NCI-H2081 treated with DMSO at 0.1 percent for 48 hours (cell line): ENCODE measurements at places on chromosomes 16 and 17.

DNA sequence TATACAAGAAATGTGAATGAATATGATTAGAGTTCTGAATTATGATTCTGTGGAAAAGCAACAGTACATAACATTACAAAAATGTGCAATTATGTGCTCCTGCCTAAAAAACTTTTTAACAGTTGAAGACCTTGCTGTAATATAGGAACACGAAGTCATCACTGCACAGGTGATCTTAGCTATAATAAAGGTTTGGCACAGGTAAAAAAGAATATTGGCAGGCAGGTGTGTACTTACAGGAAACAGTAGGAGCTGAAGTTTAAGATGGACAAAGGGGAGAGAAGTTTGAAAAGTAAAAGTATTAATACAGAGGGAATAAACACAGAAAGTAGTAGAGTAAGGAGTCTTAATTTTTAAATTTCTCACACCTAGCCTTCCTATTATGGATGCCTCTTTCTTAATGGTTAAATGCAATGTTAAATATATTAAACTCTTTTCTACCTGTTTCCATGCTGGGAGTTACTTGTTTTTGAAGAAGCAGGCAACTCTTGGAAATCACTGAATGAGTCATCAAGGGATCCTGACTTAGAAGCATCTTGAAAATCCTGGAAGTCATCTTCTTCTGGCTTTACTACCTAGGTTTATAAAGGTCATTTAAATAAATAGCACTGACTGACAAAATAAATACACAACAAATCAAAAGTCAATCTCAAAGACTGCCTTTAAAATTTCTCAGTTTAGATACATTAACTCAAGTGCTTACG is 40.7 kb downstream of the SYNRG start:
- DNase-seq, result no peak

GRCh38 chr17:72839131-72839725 is 253.3 kb downstream of the SLC39A11 start:
- DNase-seq, result no peak

- DNase-seq, result no peak
Observed at GRCh38 chr16:9393591-9393990, 302.1 kb downstream of the HAPSTR1 start.

DNA sequence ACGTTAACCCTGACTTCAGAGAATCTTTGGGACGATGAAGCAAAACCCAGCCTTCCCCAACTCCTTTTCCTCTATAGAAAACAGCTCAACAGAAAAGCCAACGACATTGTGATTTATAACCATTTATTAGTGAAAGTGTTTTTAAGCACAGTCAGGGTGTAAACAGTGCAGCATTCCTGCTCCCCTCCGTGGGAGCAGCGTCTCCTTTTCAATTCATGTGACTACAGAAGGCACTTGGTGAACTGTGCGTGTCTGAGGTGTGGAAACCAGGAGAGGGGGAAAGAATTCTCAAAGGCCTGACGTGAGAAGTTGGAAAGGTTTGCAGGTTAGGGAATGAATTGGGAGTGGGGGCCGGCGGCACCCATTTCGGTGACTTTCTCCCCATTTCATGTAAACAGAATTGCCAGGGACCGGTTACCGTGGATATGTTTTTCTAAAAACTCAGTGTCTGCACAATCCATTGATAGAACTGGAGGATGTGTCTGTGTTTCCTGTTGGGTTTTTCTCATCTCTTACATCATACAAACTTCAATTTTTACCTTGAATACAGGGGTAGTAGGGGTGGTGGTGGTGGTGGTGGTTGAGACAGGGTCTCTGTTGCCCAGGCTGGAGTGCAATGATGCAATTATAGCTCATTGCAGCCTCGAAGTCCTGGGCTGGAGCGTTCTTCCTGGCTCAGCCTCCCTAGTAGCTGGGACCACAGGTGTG is 53.1 kb downstream of the NDE1 start:
- no peak for DNase-seq

GRCh38 chr16:27293343-27293742 is 20.4 kb upstream of the IL4R start:
- no peak for DNase-seq

- no peak for DNase-seq
Observed at GRCh38 chr17:69516911-69517310, 102.4 kb downstream of the MAP2K6 start.

GRCh38 chr16:87368029-87368770 is 15.4 kb downstream of the FBXO31 start:
- no peak for DNase-seq

DNA sequence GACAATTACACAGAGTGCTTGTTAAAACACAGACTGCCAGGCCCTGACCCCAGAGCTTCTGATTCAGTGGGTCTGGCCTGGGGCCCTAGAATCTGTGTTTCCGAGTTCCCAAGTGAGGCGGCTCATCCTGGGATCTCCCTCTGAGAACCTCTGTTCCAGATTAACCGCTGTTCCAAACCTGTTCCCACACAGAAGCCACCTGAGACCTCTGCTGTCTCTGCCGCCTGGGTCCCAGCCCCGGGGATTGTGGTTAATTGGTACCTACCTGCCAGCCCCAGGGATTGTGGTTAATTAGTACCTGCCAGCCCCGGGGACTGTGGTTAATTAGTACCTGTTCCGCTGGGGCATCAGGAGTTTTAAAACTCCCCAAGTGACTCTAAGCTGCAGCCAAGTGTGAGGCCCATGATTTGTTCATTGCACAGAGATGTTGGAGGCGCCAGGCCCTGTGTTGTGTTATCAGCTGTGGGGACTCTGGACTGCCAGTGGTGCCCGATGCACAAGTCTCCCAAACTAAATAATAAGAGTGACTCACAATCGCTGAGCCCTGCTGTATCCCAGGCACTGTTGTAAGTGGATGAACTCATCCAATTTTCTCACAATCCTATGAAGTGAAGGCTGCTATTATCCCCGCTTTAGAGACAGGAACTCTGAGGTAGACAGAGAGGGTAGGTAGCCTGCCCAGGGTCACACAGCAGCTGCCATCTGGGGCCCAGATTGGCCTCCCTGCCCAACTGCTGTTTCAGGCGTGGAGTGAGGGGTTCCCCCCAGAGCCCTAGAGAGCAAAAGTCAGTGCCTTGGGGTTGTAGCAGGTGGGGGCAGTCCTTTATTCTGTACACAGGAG is 219.7 kb downstream of the IRF8 start:
- no peak for DNase-seq

- no peak for DNase-seq
Observed at GRCh38 chr16:89863741-89864526, 9.5 kb upstream of the TCF25 start.

GRCh38 chr17:8163978-8164814 is 1.4 kb upstream of the VAMP2 start:
- no peak for DNase-seq

GRCh38 chr16:2512735-2513404 is 882 bp upstream of the ATP6V0C start:
- no peak for DNase-seq

- DNase-seq, result no peak
Observed at GRCh38 chr16:86531191-86531545, 20.8 kb downstream of the FOXF1 start.

DNA sequence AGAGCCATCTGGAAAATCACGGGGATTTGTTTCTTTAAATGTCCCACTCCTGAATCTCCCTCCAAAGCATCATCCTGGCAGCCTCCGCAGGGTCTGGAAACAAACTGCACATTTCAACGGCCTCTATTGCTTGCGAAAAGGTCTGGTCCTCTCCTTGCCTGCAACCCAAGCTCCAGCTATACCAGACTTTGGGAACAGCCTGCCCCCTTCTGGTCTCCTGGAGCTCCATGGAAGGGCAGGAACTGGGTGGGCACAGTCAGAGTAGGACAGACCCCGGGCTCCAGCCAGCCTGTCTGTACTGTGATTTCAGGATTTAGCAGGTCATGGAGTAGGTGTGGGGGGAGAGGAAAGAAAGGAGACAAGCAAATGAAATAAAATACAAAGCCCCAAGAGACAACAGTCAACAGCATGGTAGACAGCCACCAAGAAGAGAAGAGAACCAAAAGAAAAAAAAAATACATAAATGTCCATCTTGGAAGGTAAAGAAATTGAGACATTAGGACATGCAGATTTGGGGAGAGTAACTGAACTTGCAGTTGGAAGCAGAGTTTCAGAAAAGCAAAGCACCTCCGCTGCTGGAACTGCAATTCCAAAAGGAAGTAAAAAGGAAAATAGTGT is 2.7 kb downstream of the XYLT1 start:
- no peak for DNase-seq

DNA sequence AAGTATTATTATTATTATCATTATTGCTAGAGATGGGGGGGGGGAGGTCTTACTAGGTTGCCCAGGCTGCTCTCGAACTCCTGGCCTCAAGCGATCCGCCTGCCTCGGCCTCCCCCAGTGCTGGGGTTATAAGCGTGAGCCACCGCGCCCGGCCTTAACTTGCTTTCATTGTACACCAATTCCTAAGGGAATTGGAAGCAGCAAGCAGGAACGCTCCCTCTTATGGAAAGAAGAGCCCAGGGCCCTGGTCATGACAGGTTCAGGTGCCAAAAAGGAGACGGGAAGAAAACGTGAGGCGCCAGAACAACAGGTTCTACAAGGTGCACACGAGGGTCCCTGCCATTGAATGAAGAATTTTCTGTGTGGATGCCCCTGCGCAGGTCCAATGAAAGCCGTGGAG is 540 bp upstream of the RPL38 start:
- no peak for DNase-seq

- DNase-seq, result no peak
Observed at GRCh38 chr17:65362826-65363225, 198.6 kb downstream of the AXIN2 start.

GRCh38 chr17:63819585-63820537 is 7.4 kb upstream of the PSMC5 start:
- no peak for DNase-seq

DNA sequence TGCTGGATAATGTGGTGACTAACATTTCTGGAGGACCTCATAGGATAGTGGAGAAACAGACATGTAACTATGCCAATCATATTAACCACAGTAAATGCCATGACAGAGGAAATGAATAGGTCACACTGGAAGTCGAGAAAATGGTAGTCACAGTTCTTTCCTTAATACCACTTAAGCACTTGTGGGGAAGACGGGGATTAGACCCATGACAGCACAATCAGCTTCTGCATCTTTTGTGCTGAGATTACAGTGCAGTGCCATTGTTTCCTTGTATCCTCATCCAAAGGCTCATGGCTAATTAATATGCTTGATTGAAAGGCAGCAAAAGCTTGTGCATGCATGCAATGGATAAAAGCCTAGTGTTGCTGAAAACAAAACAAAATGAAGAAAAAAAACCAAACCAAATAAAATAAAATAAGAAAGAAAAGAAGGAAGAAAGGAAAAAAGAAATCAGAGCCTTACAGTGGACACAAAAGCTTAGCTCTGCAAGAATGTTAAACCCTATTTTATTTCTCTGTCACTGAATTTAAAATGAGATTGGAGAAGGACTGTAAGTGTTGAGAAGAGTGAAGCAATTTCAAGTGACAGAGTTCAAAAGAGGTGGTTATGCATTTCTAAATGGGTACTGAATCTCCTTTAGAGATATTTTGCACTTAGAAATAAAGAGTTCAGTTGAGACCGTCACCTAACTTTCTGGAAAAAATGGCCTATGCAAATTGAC is 1011.9 kb downstream of the CDH8 start:
- DNase-seq, result no peak

DNA sequence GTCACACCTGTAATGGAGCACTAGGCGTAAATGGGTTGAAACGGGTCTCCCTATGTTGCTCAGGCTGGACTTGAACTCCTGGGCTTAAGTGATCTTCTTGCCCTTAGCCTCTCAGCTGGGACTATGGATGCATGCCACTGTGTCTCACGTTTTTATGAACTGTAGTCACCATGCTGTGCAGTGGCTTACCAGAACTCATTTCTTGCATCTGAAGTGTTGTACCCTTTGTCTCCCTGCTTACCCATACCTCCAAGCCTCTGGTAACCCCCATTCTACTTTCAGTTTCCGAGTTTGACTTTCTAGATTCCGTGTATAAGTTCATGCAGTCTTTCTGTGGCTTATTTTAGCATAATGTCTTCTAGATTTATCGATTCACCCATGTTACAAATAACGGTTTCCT is 7.7 kb downstream of the PYCARD start:
- DNase-seq, result no peak

- DNase-seq, result no peak
Observed at GRCh38 chr16:17273142-17273561, 197.6 kb downstream of the XYLT1 start.

DNA sequence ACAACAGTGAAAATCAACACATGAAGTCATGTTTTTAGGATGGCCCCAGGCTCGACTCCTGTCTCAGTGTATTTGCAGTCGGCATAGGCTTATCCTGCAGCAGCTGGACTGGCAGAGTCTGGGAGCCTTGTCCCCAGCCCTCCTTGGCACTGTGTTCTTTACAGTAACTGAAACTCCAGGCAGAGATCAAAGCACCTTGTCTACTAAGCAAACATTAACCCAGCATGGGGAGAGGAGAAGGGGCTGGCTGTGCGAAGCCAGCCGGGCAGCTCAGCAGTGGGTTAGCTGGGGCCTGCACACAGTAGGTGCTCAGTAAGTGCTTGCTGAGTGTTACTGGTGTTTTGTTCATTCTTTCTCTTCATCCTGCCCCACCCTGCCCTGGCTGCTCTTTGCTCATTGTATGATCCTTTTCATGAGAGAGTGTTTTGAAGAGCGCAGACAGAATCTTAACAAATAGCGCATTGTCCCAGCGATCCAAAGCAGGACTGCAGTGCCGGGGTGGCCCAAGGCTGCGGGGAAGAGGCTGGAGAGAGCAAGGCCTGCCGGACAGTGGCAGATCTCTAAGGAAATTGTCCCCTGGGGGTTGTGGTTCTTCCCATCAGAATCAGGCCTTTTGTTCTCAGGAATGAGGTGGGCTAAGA is 23.5 kb upstream of the ITGB4 start:
- DNase-seq, result no peak

DNA sequence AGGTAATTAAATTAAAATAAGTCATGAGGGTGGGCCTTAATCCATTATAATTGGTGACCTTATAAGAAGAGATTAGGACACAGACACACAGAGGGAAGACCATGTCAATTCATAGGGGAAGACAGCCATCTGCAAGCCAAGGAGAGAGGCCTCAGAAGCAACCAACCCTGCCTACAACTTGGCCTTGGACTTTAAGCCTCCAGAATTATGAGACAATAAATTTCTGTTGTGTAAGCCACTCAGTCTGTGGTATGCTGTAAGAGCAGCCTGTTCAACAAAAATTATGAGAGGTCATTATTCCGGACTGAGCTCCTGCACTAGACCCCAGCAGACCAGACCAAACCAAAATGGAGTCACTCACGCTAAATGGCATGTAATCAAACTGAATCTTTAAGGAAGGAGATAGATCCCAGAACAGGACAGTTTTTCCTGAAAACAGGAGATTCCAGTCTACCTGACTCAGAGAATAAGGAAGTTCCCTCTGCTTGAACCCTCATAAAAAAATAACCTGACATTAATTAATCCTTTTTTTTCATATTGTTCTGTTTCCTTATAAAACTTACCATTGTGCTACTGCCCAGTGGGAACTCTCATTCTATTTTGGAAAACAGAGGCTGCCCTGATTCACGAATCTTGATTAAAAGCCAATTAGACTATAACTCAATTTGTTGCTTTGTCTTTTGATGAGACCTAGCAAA is 74.3 kb downstream of the DNAH3 start:
- DNase-seq, result no peak

DNA sequence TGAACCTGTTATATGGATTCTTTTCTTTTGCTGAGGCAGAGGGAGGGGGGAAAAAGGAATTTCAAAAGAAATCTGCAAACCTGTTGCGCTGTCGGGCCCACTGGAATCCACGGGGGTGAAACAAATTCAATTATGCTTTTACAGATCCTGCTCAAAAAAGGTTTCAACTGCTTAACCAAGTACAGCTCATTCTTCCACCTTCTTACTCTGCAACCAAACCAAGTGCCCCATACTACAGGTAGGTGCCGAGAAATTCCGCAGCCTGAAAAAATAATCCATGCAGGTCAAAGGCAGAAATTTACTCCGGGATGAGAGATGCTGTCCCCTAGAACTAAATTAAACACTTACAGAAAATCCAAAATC is 416 bp downstream of the RNF43 start:
- no peak for DNase-seq
